ENCODE measurements at places on chromosomes 5 and 9.

GRCh38 chr5:99724732-99725290 is 796.0 kb upstream of the CHD1 start:
- no peak for DNase-seq

DNA sequence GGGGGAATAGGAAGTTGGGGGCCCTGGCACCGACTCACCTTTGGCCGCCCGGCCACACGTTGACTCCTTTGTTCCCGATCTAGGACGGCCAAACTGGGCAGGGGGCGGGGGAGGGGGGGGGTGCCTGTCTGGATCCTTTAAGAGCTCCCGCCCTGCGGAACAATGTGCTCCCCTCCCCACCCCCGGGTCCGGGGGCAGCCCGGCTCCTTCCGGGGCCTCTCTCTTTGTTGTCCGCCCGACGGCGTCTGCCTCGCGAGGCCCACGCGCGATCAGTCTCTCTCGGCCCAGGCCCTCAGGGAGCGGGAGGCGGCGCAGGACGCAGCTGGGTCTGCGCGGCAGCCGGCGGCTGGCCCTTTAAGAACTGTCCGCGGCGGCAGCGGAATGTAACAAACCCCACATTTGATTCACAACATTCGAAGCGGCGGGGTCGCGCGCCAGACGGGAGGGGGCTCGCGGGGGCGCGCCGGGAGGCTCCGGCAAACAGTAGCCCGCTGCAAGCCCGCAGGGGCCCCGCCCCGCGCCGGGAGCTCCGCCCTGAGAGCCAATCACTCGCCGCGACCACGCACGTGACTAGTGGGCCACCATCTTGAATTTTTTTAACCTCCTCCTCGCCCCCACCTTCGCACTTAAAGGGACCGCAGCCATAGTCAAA is at the start of gene RNF44:
Gene RNF44 (minus strand): TSS at position 501 of the 652 bp plus-strand sequence. CDS start 4,930 bp downstream, outside the sequence.
- DNase-seq, result peak; percentile 97

DNA sequence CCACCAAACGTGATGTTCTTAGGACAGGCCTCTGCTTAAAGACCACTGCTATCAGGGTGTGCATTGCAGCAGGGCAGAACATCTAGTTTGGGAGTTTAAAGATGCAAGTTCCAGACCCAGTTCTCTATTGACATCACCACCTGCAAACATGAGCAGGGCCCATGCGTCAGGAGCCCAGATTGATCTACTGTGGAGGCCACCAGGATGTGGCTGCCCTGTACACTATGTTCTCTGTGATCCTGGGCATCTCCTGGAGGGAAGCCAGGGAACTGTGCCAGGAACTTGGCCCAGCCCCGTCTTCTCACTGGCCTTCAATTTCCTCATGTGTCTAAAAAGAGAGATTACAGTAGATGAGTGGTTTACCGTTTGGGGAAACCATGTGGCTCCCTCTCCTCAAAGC is 87.1 kb downstream of the PDE6A start:
- no peak for DNase-seq

GRCh38 chr5:116516021-116516420 is 58.6 kb downstream of the SEMA6A start:
- DNase-seq, result no peak

DNA sequence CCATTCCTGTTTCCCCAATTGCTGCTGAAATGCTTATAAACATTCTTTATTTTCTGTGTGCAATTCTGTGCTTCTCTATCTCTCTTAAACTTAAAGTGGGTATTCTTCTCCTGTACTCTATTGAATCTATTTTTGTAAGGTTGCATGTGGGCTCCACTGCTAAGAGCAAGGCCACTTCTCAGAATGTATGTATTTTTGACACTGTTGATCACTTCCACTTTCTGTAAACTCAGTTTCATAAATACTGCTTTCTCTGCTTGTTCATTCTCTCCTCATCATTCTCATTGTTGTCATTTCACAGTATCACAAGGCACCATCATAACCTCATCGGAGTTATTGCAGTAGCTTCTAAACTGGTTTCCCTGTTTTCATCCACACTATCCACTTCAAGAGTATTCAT is 483.0 kb upstream of the CDH18 start:
- DNase-seq, result no peak

GRCh38 chr5:148585988-148586387 is 68.3 kb downstream of the HTR4 start:
- DNase-seq, result no peak

GRCh38 chr9:105318729-105319191 is 74.3 kb downstream of the SLC44A1 start:
- DNase-seq, result no peak

DNA sequence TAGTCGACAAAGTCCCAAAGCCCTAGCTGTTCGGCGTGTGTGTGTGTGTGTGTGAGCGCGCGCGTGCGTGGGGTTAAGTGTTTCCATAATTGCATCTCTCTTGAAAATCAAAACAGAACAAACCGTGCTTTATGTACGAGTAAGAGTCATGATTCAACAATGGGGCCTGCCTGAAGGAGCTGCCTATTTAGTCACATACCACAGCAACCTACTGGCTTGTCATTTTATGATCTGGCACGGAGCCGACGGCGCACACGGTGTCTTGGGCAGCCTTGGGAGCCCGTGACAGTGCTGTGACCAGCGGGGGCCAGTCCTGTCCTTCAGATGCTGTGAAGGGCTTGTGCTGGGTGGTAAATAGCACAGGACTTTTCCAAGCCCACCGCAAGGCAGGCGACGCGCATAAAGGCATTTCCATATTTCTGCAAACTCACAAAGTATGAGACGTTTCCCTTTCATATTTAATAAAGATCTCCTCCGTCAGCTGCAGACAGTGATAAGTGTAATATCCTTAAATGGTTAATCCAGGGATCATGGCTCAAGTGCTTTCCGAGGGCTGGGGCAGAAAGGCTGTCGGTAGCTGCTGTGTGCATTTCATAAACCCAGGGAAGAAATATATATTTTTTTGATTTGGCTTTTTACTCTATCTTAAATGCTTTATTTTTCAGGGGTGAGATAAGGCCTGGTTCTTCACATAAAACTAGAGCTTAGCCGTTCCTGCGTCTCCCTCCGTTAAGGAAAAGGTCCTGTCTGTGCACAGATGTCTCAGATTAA is 270.2 kb upstream of the IRX1 start:
- no peak for DNase-seq

DNA sequence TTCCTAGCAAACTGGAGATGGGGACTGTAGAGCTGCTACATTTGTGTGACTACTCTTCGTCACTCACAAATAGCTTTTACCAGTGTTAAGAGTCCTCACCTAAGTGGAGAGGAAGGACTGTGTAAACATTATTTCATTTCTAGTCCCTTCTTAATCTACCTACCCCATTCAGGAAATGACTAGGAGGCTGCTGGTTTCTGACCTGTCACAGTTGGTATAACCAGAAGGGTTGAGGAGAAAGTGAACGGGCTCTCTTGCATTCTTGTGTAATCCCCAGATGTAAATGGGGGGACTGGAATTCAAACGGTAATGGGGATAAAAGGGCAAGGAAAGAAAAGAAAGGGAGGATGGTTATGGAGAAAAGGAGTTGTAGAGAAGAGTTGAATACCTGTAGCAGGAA is 35.4 kb upstream of the BNIP1 start:
- DNase-seq, result no peak

DNA sequence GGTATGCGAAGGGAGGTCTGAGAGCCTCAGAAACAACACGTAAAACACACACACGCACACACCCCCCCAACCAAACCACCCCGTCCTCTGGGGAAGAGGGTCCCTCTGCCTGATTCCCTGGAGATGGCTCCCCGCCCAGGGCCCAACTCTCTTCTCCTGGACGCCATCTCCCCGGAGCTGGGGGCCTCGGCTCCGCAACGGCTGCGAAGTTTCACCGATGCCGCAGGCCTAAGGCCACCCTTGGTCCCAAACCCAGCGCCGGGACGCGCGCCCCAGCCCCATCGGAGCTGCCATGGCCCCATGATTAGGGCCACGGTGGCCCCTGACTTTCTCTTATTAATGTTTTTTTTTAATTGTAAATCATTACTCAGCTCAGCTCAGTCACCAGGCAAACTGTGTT is 181.4 kb upstream of the TBCA start:
- no peak for DNase-seq

GRCh38 chr5:37552770-37553719 is 173.9 kb downstream of the WDR70 start:
- no peak for DNase-seq

DNA sequence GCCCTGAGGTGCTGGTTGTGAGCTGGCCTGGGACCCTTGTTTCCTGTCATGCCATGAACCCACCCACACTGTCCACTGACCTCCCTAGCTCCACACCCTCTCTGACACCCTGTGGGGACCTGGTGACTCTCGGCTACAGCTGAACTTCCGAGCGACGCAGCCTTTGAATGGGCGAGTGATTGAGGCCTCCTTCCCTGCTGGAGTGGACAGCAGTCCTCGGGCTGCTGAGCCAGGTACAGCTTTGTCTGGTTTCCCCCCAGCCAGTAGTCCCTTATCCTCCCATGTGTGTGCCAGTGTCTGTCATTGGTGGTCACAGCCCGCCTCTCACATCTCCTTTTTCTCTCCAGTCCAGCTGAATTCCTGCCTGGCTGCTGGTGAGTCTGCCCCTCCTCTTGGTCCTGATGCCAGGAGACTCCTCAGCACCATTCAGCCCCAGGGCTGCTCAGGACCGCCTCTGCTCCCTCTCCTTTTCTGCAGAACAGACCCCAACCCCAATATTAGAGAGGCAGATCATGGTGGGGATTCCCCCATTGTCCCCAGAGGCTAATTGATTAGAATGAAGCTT is 6.1 kb downstream of the CA9 start:
- DNase-seq, result no peak

DNA sequence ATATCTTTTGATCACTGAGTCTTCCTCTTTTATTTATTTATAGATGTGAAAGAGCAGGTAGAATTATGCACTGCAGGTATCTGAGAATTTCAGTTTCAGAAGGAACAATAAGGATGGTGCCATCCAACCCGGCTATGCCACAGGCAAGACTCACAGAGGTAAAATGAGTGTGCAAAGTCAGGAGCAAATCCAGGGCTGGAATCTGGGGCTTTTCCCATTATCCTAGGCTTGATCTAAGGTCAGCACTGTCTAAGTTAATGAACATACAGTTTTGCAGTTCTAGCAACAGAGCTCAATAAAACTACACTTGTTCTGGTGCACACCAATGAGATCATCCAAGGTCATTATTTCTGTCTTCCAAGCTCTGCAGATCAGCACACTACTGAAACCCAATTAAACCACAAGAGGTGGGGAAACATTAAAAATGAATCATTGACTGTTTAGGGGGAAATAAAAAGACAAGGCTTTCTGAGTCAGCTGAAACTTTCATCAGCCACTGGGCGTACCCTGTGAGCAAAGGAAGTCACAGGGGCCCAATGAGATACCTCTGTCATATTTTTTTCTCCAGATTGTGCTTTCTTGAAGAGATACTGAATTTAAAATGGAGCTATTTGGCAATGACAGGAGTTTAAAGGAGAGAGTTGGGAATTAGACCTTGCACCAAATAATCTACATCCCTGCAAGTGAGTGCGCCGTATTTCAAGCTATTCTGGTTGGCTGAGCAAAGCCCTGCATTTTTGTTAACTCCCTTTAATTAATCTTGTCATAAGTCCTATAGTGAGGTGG is 662.2 kb upstream of the ZNF608 start:
- no peak for DNase-seq

- no peak for DNase-seq
Observed at GRCh38 chr5:95958310-95959014, 3.2 kb downstream of the ELL2 start.

DNA sequence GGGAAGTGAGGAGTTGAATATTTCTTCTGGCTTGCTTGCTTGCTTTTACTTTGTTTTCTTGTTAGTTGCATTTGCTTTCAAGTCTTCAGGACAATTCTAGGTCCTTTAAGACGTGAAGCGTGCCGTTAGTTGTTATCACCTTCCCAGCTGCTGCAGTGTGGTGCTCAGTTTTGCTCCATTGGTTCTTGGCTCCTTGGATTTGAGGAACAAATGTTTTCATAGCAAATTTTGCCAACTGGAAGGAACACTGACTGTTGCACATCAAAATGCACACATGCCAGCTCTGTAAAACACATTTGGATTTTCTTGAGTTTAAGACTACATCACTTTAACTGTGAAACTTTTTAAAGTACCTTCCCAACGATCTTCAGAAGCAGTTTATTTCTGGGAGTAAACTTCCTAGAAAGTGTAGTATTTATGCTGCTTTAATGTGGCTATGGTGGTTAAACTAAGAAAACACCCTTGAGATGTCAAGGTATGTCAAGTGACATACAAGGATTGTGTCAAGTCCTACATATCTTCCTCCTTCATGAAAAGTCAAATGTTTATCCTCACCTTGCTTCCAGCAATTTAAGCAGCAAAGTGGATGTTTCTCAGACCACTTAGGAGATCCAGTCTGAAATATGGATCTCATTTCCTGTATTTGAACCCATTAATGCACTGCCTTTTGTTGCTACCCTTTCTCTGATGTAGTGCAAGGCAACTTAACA is 24.9 kb downstream of the MOCS2 start:
- DNase-seq, result no peak
